Activated CD4-positive, alpha-beta T cell treated with anti-CD3 and anti-CD28 coated beads for 36 hours (primary cell): ENCODE measurements at places on chromosomes 11 and 22. TPM values are rescaled to one million over a fixed set of nuclear protein-coding genes. Genes with fewer than 3 reads are reported as not detected.

SMC1B gene
- total RNA-seq: 0.62 TPM

PTPN5 gene
- total RNA-seq: not detected

B3GAT1 gene
- 0.11 TPM for total RNA-seq

OR51B2 gene
- not detected for total RNA-seq

HEPN1 gene
- total RNA-seq: not detected

A4GALT gene
- total RNA-seq: not detected

AGBL2 gene
- total RNA-seq: 3.5 TPM

TMEM25 gene
- total RNA-seq: 12.2 TPM

YAP1 gene
- total RNA-seq: 0.25 TPM

OVCH2 gene
- total RNA-seq: not detected

SEC14L6 gene
- not detected for total RNA-seq

CD3E gene
- total RNA-seq: 530 TPM

TMEM191C gene
- 1.0 TPM for total RNA-seq

STARD10 gene
- total RNA-seq: 8.3 TPM

NPTXR gene
- 1.3 TPM for total RNA-seq

FAT3 gene
- total RNA-seq: not detected

HEPHL1 gene
- total RNA-seq: not detected

PRG3 gene
- total RNA-seq: not detected

PRR14L gene
- 52.2 TPM for total RNA-seq

UBQLN3 gene
- not detected for total RNA-seq

OR10A2 gene
- not detected for total RNA-seq

LRRC32 gene
- total RNA-seq: 4.7 TPM

SCN4B gene
- 0.27 TPM for total RNA-seq

CPT1B gene
- total RNA-seq: 51.4 TPM

EFEMP2 gene
- total RNA-seq: 20.2 TPM

ASCC2 gene
- total RNA-seq: 56.0 TPM

SHANK3 gene
- 0.14 TPM for total RNA-seq

FREY1 gene
- 1.0 TPM for total RNA-seq

PPP1CA gene
- 227 TPM for total RNA-seq

PSMC3 gene
- 167 TPM for total RNA-seq

MS4A6E gene
- not detected for total RNA-seq

JAML gene
- 168 TPM for total RNA-seq

DNAJB7 gene
- total RNA-seq: not detected

VSIG2 gene
- total RNA-seq: not detected

NRXN2 gene
- total RNA-seq: 0.18 TPM

OR52E4 gene
- total RNA-seq: not detected
